ENCODE measurements at places on chromosomes 3 and 15. TPM values are rescaled to one million over a fixed set of nuclear protein-coding genes. Genes with fewer than 3 reads are reported as not detected.

GRCh38 chr3:43034911-43035310 is 55.8 kb downstream of the GASK1A start:
- no peak for DNase-seq

GRCh38 chr3:86990012-86990733 is 776 bp downstream of the VGLL3 start:
- DNase-seq: peak; percentile 35

GRCh38 chr15:67176195-67176971 is 78.1 kb downstream of the AAGAB start:
- DNase-seq: no peak

DNA sequence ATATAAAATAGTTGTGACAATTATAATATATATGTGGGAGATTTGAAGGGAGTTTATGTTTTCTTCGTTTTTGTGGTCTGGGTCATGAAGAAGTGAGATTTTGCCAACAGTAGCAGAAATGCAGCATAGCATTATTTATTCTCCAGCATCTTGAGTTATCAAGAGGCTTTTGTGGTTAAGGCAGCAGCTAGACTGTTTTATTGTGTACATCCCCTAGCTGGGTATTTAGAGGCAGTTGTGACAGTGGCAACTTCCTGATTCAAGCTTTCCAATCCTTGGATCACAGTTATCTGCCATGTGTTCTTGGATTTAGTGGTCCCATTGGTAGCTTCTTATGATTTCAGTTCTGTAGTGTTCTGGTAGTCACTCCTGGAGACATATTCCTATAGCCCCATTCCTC is 29.0 kb downstream of the ARIH1 start:
- DNase-seq: no peak

The SLC2A2 gene
- polyA plus RNA-seq: not detected

GRCh38 chr3:105868431-105868741 is 426 bp downstream of the CBLB start:
- no peak for DNase-seq

The C3orf18 gene
- polyA plus RNA-seq: 22.0 TPM

GRCh38 chr3:135190658-135191057 is 395.6 kb downstream of the EPHB1 start:
- DNase-seq: no peak

The ACKR4 gene
- polyA plus RNA-seq: 2.5 TPM

GRCh38 chr15:36499412-36500389 is 79.7 kb upstream of the CDIN1 start:
- no peak for DNase-seq

The EPHB3 gene
- 32.5 TPM for polyA plus RNA-seq

- no peak for DNase-seq
Measured at GRCh38 chr3:18597919-18598318, 172.8 kb upstream of the SATB1 start.

The SPESP1 gene
- polyA plus RNA-seq: 2.2 TPM

DNA sequence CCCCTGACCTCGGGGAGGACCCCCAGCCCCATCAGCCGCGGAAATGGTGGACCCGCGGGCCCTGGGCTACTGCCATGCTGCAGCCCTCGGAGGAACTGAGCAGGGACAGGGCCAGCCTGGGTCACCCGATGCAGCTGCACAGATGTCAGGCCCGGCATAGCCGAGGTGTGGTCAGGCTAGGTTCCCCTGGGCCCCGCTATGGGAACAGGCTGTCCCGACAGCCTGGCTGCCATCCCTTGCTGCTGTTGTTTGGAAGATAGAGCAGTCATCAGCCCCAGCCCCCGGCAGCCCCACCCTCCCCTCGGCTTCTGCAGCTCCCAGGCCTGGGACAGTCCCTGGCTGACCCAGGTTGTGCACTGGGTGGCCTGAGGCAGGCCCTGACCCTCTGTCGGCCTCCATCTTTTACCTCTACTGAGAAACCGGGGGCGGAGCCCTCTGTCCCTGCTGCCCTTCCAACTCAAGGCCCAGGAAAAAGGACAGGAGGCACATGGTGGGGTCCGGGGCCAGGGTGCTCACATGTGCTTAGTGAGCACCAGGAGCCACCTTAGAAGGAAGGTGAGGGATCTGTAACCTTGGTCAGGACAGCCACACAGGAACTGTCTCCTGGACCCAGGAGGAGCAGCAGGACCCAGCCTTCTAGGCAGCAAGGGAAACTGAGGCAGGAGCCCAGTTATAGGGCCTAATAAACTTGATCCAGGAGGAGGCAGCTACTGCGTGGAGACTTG is 31.5 kb upstream of the FBLN2 start:
- DNase-seq: peak; percentile 62
